ENCODE measurements at places on chromosomes 12 and 14.

- no peak for DNase-seq
These were observed 77.9 kb downstream of the PTGER2 start for GRCh38 chr14:52391881-52392615.

DNA sequence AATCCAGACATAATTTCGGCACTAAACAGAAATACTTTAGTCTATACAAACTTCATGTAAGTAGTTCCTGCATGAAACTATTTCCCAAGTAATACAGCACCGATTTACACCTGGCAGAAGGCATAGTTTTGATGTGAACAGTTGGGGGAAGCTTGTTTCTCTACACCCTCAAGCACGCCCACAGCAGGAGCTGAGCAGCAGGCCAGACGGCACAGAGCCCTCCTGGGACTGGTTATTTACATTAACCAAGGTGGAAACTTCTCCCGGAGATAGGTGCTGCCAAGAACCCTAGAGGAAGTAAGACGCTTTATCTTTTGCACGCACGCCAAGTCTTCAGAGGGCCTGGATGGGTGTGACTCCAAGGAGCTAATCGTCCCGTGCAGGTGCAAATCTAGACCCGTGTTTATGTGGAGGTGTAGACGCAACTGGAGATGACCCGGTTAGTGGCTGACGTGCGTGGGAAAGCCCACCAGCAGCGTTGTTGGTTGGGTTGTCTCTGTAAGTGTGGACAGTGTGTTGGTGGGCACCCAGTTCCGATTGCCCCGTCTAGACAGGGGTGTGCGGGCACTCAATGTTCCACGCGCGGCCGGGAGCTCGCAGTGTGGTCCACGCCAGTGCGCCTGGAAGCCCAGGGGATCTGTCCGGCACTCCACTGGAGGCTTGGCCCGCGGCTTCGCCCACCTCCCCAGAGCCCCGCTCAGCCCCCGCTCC is 767 bp upstream of the TCP11L2 start:
- peak; percentile 79 for DNase-seq

- no peak for DNase-seq
These were observed 181.2 kb downstream of the PELI2 start for GRCh38 chr14:56299306-56299984.

DNA sequence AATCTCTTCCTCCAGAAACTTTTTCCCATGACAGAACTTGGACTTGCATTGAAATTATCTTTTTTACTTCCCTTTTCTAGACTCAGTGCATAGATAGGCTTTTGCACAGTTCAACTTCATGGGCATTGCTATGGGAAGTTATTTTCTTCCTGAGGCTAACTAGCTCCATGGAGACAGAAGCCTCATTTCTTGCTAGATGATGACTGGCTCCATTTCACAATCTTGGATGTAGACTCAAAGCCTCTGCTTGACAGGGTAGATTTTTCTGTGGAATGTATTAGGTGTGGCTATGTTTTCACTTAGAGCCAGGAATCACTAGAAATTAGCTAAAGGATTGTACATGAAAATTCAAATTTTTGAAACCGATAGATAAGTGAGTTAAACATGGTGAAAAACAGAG is 884.1 kb upstream of the MGAT4C start:
- DNase-seq, result no peak

DNA sequence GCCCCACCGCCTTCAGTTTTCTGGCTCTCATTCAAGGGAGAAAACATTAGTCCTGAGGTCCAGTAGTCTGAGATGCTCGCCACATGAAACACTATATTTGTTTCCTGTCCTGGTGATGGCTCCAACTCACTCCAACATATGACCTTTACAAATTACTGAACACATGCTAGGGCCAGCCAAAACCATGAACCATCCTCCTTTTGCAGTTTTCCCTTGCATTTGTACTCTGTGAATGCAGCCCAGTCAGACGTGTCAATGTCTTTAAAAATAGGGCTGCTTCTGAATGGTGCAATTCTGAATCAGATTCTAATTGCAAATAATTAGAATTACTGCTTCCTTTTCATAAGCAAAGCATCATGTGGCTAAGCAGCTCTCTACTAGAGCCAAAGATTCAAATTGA is 36.0 kb downstream of the ADAMTS20 start:
- DNase-seq, result no peak

GRCh38 chr14:88785911-88786310 is 6.8 kb downstream of the EML5 start:
- DNase-seq, result no peak

DNA sequence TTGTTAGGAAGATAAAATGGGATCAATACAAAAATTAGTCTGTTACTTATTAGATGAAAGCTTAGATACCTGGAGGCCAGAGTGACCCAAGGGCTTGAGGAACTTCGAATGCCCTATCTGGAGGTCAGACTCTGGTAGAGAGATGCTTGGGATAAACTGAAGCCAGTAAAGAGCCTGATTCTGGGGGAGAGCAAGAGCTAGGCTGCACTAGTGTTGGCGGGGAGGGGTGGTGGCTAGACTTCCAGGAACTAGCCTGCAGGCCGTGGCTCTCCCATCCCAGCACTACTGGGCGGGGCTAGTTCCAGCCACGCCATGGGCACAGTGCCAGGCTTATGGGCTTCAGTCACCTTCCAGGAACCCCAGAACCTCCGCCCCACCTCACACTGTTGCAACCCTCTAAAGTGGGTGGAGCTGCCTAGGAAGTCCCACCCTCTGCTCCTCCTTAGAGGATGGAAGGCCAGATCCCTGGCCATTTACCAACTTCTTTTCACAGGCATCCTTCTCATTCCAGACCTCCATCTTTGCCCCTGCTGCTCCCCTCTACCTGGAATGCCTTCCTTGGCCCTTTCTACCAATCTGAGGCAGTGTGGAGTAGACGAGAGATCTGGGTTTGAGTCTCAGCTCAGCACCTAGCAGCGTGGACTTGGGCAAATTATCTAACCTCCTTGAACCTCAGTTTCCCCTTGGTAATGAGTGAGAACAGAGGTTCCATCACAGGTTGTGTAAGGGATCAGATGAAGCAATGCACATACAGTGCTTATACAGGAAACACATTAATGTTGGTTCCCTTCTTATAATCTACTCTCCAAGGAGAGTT is 6.3 kb upstream of the NFE2 start:
- no peak for DNase-seq

GRCh38 chr14:99122521-99123125 is 149.4 kb downstream of the BCL11B start:
- DNase-seq, result no peak

DNA sequence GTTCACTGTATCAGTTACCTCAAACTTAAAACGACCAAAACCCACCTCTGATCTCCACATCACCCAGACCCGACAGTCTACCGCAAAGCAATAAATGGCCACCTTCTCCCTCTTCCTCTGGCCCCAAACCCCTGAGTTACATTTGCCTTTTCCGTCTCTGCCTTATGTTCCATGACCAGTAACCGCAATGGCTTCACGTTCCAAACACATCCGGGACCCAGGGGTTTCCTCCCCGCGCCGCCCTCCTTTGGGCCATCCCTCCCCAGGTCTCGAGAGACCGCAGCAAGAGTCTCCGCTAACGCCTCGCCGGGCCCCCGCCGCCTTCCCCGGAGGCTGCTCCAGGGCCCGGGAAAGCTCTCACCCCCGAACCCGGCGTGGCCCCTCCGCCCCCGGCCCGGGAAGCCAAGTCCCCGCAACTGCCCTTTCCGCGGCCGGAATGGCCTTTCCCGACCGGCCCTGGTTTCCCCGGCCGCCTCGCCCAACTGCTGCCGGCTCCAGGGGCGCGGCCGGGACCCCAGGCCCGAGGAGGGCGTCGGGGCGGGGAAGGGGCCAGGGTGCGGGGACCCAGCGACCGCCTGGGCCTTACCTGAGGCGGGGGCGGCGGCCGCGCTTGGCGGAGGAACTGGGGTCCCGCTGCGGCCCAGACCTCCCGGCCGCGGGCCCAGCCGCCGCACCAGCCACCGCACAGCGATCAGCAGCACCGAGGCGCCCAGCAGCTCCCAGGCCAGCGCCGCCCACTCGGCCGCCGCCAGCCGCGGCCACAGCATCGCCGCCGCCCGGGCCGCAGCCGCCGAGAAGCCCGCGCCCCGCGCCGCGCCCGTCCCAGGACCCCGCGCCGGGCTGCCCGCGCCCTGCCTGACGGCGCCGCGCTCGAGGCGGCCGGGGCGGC is at the start of gene ANKLE2:
ANKLE2 (minus strand) TSS at position 801 of the 889 bp plus-strand sequence; CDS start at position 767, 34 bp downstream.
- DNase-seq, result peak; percentile 65

DNA sequence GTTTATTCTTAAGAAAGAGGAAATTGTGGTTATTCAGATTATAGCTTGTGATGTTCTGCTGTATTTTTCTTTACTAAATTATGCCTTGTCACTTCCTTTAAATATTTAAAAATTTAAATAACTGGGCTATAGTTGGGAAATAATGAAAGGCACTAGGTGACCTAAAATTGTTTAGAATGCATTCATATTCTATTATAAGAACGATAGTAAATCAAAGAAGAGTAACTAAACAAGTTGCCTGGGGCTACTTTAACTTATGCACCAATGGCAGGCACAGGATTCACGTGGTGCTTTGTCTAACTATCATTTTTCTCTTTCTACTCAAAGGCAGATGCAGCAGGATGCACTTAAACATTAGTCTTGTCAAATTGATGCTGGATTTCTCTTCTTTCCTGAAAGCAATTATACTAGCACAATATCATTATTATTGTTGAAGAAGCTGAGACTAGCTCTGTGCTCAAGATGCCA is 190.7 kb upstream of the PPFIA2 start:
- DNase-seq, result no peak

- DNase-seq, result no peak
These were observed 10.1 kb upstream of the PPM1A start for GRCh38 chr14:60238955-60239354.

GRCh38 chr14:66070542-66071319 is 415.4 kb upstream of the CCDC196 start:
- DNase-seq, result peak; percentile 71

- no peak for DNase-seq
These were observed 995 bp downstream of the TNFRSF1A start for GRCh38 chr12:6340745-6341416.

DNA sequence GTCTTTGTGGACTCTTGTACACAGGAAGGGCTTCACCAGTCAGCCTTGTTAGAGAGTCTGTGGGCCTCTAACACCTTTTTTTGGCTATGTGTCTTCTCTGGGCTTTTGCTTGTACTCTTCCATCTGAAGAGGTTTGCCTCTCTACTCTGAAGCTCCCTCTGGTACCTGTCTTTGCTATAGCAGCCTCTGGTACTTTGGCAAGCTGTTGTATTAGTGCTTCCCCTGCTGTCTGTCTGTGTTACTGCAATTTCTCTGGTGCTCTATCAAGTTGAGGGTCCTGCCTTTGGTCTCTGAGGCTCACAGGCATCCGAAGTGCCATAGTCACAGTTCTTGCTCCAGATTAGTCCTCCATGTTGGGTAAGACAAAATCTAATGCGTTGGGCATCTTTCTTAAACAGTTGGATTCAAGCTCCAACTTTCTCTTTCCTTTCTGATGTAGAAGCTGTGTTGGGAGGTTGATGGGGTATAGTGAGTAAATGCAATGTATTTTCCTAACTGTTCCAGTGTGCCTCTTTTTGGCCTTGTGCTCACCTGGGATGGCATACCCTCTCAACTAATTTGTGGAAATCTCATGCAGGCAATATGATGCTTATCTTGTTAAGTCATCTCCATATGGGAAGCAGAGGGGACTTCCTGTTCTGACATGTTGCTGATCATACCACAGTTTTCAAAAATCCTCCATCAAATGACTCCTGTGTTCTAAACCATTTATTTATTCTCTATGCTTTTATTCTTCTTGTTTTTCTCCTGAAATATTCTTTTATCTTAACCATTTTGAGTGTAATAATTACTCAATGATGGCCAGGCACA is 88.8 kb downstream of the ATF7IP start:
- DNase-seq, result peak; percentile 58

- no peak for DNase-seq
These were observed 32.6 kb downstream of the CPSF2 start for GRCh38 chr14:92154283-92154942.

DNA sequence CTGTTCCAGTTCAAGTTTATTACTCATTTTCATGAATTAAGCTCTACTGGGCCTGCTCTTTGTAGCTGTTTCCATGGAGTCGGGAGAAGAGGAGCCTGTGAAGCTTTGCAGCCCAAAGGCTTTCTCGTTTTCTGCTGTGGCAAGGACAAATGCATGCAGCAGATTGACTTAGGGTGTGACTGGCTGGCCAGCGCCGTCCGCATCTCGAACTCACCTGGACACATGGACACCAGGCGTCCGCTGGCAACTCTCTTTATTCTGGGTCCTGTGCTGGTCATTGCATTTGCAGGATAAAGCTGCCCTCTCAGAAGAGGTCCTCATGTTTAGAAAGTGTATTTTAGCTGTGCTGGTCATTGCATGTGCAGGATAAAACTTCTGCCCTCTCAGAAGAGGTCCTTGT is 350.4 kb downstream of the TMEM121 start:
- no peak for DNase-seq

DNA sequence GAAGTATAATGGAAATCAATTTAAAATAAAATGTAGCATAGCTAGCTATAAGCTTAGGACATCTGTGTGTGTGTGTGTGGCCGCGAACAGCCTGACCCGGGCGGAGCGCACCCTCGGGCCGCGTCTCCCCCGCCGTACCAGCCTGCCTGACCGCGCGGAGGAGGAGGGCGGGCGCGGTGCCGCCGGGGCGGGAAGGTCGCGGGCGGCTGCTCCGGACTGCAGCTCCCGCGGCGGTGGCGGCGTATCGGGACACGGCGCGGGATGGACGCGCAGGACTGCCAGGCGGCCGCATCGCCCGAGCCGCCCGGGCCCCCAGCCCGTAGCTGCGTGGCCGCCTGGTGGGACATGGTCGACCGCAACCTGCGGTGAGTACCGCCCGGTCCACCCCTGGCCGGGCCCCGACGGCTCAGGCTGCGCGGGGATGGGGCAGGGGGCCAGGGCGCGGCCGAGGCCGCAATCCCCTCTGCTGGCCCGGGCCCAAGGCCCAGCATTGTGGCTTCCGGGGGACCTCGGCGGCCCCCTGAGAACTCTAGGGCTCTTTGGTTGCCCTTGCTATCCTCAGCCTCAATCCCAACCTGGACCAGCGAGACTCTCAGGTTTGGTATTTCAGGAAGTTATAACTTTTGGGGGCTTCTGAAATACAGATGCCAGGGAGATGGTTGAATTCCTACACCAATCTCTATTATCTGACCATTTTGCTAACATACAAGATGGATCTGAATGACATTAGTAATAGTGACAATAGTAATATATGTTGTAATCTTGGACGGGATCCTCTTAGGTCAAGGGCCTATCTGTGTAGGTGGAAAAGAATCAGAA is at the start of gene ABHD12B:
ABHD12B (plus strand) TSS at position 140 of the 819 bp plus-strand sequence; CDS start at position 262, 122 bp downstream.
- DNase-seq, result no peak

GRCh38 chr12:19572920-19573558 is 133.7 kb downstream of the AEBP2 start:
- peak; percentile 20 for DNase-seq

GRCh38 chr14:104390941-104391901 is 188.3 kb upstream of the C14orf180 start:
- DNase-seq, result no peak

GRCh38 chr14:85471156-85471555 is 58.8 kb upstream of the FLRT2 start:
- no peak for DNase-seq

DNA sequence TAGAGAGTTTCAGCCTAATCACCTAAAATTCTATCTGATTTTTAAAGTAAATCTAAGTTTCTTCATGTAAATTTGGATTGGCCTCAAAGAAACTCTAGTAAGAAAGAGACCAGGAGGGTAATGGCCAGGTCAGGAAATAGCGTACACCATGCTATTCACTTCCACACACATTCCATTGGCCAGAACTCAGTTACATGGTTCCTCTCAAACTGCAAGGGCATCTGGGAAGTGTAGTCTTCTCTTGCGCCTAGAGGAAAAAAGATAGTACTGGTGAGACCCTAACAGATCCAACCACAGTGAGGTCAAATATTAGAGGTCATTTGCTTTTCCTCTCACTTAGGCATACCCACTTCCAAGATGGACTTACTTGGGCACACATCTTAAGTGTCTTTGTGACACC is 39.1 kb downstream of the MBIP start:
- DNase-seq, result no peak

- no peak for DNase-seq
These were observed 270.5 kb downstream of the TTC6 start for GRCh38 chr14:37865719-37866549.

Data from CD4-positive, alpha-beta T cell treated with Interleukin-12 subunit alpha and Interleukin-12 subunit beta, for 1 hour (primary cell).